Hypothalamus (tissue), 51 donors: ENCODE measurements at places on chromosomes 11 and 22.

DNA sequence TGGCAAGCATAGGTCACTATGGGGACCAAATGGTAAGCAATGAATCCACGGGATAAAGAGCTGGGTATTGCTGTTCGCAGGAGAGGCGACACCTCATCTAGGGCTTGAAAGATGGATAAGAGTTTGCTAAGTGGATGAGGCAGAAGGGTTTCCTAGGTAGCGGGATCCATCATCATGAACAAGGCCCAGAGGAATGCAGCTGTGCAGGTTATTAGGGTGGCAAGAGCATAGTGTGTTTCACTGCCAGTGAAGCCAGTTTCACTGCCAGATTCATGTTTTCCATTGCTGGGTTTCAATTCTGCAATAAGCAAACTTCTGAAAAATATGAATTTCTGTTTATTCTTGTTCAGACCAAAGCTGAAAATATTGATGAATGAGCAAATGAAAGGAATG is 27.2 kb downstream of the WEE1 start:
- no peak for DNase-seq

DNA sequence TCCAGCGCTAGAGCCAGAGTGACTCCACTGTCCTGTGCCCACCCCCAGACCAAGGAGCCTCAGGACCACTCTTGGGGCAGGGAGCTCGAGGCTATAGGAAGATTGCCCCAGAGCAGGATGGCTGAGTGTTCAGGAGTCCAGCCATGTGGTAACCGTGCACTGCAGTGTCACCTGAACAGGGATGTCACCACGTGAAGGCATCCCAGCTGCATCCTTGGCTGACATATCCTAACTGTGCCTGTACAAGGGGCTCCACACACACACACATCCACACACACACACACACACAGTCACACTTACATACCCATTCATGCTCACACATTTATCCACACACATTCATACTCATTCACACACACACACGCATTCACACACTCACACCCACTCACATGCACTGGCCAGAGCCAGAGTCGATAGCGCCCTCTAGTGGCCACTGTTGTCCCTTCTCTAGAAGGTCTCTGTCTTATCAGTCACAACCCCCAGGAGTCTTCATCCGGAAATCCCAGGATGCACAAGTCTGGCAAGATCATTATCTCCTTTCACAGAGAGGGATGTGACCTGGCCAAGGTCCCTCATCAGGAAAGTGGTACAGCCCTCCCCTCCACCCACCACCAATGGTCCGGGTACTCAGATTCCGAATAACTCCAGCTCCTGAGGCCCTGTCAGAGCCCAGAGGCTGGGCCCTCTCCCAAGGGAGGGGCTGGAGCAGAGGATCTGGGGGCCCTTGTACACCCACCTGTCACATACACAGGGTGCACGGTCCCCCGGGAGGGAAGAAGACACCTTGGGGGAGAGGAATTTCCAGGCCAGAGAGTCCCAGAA is 55.1 kb downstream of the IGLL5 start:
- DNase-seq = no peak

- no peak for DNase-seq
These were observed 2.0 kb upstream of the SYT12 start for GRCh38 chr11:67020949-67021348.

- DNase-seq = no peak
These were observed 10.9 kb upstream of the WT1 start for GRCh38 chr11:32446227-32446626.

DNA sequence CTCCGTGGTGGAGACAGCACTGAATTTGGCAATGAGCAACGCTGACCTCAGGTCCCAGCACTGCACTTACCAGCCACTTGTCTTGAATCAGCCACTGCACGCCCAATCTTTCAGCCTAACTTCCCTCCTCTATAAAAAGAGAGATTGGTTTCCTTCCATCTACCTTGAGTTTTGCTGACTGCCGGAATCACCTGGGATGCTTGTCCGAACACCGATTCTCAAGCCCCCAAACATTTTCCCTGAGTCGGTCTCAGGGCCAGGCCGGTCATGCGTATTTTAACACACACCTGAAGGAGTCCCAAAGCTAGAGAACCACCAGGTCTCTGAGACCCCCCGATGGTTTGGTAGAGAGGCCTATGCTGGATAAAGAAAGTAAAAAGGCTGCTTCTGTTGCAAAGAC is 131.5 kb downstream of the SPATA19 start:
- DNase-seq = no peak

- DNase-seq = no peak
These were observed 52.4 kb upstream of the RBFOX2 start for GRCh38 chr22:36081023-36081431.

- no peak for DNase-seq
These were observed 58.7 kb downstream of the CTTN start for GRCh38 chr11:70456921-70457532.

- no peak for DNase-seq
These were observed 3.3 kb upstream of the RCN1 start for GRCh38 chr11:32087597-32087996.

- no peak for DNase-seq
These were observed 16.9 kb downstream of the CAPN5 start for GRCh38 chr11:77083566-77084245.

DNA sequence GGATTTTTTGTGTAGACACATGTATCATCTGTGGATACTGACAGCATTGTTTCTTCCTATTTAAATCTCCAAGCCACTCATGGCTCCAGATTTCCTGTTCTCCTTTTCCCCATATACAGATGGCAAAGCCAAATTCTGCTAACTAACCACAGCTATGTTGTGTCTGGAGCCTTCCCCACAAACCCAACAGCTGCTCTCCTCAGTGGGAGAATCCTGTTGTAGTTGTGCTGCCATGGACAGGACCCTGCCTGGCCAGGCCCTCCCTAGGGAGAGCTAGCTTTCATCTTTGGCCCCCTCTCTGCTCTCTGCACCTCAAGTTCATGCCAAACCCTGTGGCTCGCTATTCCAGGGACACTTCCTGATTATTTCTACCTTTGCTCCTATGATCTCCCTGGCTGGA is 106.4 kb upstream of the CCDC90B start:
- no peak for DNase-seq
